ENCODE measurements at places on chromosomes 5 and 9.

- DNase-seq: no peak
- H3K4me1 ChIP-seq: no peaks in the 10 kb centered on the region
- no peaks in the 10 kb centered on the region for H3K27me3 ChIP-seq
- no peak overlapping the region for H3K27ac ChIP-seq
- H3K36me3 ChIP-seq: no peaks in the 10 kb centered on the region
These were observed 122.4 kb upstream of the C6 start for GRCh38 chr5:41335596-41336181.

DNA sequence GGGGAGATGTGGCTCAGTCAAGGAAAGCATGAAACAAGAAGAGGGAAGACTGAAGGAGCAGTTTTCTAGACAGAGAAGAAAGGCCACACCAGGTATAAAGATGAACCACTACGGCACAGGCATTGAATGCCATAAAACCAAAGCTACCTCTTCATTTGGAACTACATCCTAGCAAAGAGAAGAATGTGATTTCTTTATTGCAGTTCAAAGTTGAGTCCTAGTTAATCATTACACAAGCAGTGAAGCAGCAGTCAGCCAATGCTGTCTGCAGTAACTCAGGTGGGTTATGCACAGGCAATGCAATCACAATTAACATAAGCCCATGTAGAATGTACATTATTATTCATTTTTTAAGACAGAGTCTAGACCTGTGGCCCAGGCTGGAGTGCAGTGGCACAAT, 21.7 kb upstream of the PCAT7 start:
- H3K27me3 ChIP-seq: no peaks in the 10 kb centered on the region
- H3K36me3 ChIP-seq: no peaks in the 10 kb centered on the region
- DNase-seq: no peak
- no peak overlapping the region for H3K27ac ChIP-seq
- no peaks in the 10 kb centered on the region for H3K4me1 ChIP-seq

GRCh38 chr5:138647261-138647788, 72.1 kb upstream of the HSPA9 start:
- no peak overlapping the region for H3K4me3 ChIP-seq
- no peak for DNase-seq
- no peaks in the 10 kb centered on the region for H3K4me1 ChIP-seq
- no peak overlapping the region for H3K27ac ChIP-seq
- no peaks in the 10 kb centered on the region for H3K27me3 ChIP-seq

- H3K4me1 ChIP-seq: peaks cover 22% of the 10 kb centered on the region
- H3K27me3 ChIP-seq: no peaks in the 10 kb centered on the region
- no peak for DNase-seq
- H3K36me3 ChIP-seq: no peaks in the 10 kb centered on the region
- no peak overlapping the region for H3K27ac ChIP-seq
- H3K4me3 ChIP-seq: no peak overlapping the region
These were observed 1.9 kb downstream of the GCNT4 start for GRCh38 chr5:75050415-75050814.

- H3K4me3 ChIP-seq: no peak overlapping the region
- no peaks in the 10 kb centered on the region for H3K27me3 ChIP-seq
- no peak for DNase-seq
- no peak overlapping the region for H3K27ac ChIP-seq
These were observed 122.1 kb downstream of the YIPF5 start for GRCh38 chr5:144048259-144048856.

DNA sequence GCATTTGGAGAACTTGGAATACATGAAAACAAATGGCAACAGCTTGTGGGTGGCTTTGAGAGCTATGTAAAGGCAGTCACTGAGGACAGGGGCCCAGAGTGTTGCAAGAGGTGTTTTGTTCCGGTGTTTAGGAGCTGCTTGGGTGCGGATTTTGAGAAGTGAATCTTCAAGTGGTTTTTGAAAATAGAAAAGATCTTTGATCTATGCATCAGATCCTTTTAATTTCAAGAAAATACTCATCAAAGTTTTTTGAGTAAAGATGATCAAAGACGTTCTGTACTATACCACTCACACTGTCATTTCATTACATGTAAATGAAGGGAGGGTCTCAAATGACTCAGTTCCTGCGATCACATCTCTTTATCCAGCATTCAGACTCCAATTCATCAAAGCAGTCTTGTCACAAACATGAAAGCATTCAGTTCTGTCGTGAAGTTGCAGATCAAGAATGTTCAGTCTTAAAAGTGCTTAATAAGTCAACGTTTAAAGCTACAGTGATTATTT, 112.5 kb downstream of the WDR41 start:
- H3K27ac ChIP-seq: no peak overlapping the region
- H3K4me3 ChIP-seq: no peak overlapping the region
- no peak for DNase-seq
- H3K36me3 ChIP-seq: no peaks in the 10 kb centered on the region
- H3K4me1 ChIP-seq: no peaks in the 10 kb centered on the region
- no peaks in the 10 kb centered on the region for H3K27me3 ChIP-seq

GRCh38 chr9:12884736-12885395, 110.0 kb downstream of the LURAP1L start:
- no peak overlapping the region for H3K27ac ChIP-seq
- H3K36me3 ChIP-seq: no peaks in the 10 kb centered on the region
- H3K27me3 ChIP-seq: no peaks in the 10 kb centered on the region

- H3K4me1 ChIP-seq: peaks cover 19% of the 10 kb centered on the region
- DNase-seq: no peak
- no peak overlapping the region for H3K27ac ChIP-seq
- no peak overlapping the region for H3K4me3 ChIP-seq
These were observed 28.2 kb downstream of the RGS7BP start for GRCh38 chr5:64534033-64534432.

- H3K27me3 ChIP-seq: no peaks in the 10 kb centered on the region
- no peaks in the 10 kb centered on the region for H3K4me1 ChIP-seq
- no peak overlapping the region for H3K27ac ChIP-seq
- no peaks in the 10 kb centered on the region for H3K36me3 ChIP-seq
These were observed 183.9 kb downstream of the AUH start for GRCh38 chr9:91177661-91178280.

GRCh38 chr9:76044266-76044819, 153.9 kb downstream of the PCSK5 start:
- H3K27ac ChIP-seq: no peak overlapping the region
- DNase-seq: no peak
- H3K4me3 ChIP-seq: no peak overlapping the region
- H3K27me3 ChIP-seq: no peaks in the 10 kb centered on the region
- no peaks in the 10 kb centered on the region for H3K36me3 ChIP-seq

DNA sequence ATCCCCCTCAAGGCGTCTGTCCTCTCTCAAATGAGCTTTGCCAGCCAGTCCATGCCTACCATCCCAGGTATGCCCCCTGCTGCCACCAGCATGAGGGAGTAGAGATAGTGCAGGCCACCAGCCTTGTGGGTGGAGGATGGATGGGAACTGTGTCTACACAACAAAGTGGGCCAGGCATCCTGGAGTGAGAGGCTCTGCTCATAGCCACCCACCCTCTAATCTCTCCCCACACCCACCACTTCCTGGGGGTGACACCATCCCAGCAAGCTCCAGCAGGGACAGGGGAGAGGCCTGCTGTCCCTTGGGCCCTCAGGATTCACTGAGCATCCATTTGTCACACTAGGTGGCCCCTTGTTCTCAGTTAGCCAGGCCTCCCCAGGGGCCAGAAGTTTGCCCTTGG, 25.5 kb upstream of the FOXI1 start:
- no peaks in the 10 kb centered on the region for H3K4me1 ChIP-seq
- no peak overlapping the region for H3K27ac ChIP-seq
- H3K36me3 ChIP-seq: no peaks in the 10 kb centered on the region
- H3K27me3 ChIP-seq: no peaks in the 10 kb centered on the region
- no peak overlapping the region for H3K4me3 ChIP-seq

- H3K4me3 ChIP-seq: no peak overlapping the region
- H3K27ac ChIP-seq: no peak overlapping the region
- DNase-seq: no peak
- H3K36me3 ChIP-seq: no peaks in the 10 kb centered on the region
These were observed 109.9 kb upstream of the IFNE start for GRCh38 chr9:21592063-21592338.

- no peaks in the 10 kb centered on the region for H3K27me3 ChIP-seq
- H3K4me3 ChIP-seq: no peak overlapping the region
These were observed 226.3 kb downstream of the AOPEP start for GRCh38 chr9:94952565-94953373.

DNA sequence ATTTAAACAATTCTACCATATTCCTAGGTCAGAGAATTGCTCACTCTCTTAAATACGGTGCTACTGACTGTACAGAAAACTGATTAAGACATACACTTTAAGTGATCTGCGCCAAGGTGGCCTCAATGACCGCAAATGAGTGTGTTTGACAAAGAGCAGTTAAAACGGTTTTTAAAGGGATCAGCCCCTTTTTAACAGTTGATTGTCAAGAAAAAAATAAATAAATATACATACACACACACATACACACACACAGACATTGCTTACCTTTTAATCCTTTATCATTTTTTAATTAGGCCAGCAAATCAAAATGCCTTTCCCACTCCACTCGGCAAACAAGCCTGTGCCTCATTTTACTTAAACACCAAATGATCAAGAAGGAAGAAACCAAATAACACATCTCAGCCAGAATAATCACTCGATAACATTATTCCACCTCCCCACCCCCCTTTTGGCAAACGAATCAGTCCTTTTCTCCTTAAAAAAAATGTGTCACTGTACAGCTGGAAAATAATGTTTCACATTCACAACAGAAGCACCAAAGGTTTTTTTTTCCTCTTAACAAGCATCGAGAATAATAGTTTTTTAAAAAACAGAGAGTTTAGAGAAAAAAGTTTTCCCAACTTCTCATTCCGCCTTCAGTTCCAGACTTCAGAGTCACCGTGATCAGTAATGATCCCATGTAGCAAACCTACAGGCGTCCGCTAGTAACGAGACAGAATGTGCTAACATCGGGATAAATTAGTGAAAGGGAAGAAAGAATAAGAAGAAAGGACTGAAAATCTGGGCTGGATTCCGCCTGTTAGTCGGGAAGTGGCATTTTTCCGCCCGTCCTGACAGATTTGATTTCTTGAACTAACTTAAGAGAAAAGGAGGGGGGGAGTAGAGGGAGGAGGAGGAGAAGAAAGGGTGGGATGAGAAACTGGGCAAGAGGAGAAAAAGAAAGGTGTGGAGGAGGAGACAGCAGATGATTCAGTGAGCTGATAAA, at the start of gene ZNF608:
TSS of gene ZNF608 (minus strand) at position 712 of the 988 bp plus-strand sequence. CDS start 1,650 bp downstream, outside the sequence.
- DNase-seq: peak; percentile 67
- H3K27ac ChIP-seq: peak within 1 kb of the TSS; percentile 84
- no peaks in the 10 kb centered on the region for H3K36me3 ChIP-seq
- peaks cover 3% of the 10 kb centered on the region for H3K4me1 ChIP-seq
- no peaks in the 10 kb centered on the region for H3K27me3 ChIP-seq
- peak within 1 kb of the TSS; percentile 55 for H3K4me3 ChIP-seq

GRCh38 chr5:170522211-170523141, 18.7 kb downstream of the KCNIP1 start:
- DNase-seq: no peak
- H3K4me1 ChIP-seq: no peaks in the 10 kb centered on the region
- no peak overlapping the region for H3K27ac ChIP-seq

DNA sequence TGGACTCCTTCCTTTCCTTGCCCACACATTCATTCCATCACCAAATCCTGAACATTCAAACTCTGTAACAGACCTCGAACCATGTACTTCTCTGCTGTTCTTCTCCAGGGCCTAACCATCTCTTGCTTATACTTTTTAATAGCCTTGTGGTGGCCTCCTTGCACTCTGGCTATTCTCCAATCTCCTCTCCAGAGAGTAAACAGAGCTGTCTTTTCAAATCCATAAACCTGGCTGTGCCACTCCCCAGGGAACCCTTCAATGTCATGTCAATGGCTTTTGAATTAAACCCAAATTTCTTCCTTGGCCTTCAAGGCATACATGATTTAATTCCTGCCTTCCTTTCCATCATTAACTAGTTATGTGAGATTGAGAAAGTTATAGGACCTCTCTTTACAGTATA, 277.6 kb upstream of the EFNA5 start:
- no peak for DNase-seq
- H3K36me3 ChIP-seq: no peaks in the 10 kb centered on the region
- no peak overlapping the region for H3K4me3 ChIP-seq
- H3K4me1 ChIP-seq: no peaks in the 10 kb centered on the region
- H3K27ac ChIP-seq: no peak overlapping the region

DNA sequence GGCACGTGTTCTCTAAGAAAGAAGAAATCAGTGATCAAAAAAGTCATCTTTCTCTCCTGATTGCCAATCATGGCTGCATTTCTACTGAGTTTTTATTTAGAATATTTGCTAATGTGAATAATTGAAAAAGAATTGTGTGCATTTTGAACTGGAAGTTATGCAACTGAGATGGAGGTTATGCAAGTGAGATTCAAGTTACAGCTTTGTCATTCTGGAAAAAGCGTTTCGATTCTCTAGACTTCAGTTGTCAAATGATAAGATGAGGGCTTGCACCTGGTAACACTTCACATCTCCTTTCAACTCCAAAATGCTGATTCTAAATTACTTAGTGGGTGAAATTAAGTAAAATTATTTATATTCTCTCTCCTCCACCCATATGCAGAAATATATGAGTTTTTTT, 36.4 kb downstream of the C6 start:
- no peaks in the 10 kb centered on the region for H3K27me3 ChIP-seq
- no peak for DNase-seq
- H3K36me3 ChIP-seq: no peaks in the 10 kb centered on the region
- no peaks in the 10 kb centered on the region for H3K4me1 ChIP-seq

Data from ascending aorta (tissue), 2 donors.